Suppressor macrophage treated with lipopolysaccharide for 1 hour (primary cell): ENCODE measurements at places on chromosomes 4 and X.

GRCh38 chr4:66688674-66689073 lies 856.6 kb downstream of the CENPC start:
- DNase-seq: no peak

- no peak for DNase-seq
Measured at GRCh38 chrX:123077631-123078030, 106.4 kb upstream of the GRIA3 start.

- DNase-seq: peak; percentile 75
Measured at GRCh38 chrX:72572248-72573157, at the start of gene HDAC8. TSS of gene HDAC8 (minus strand) at chrX:72572843. CDS start at chrX:72572761, 82 bp downstream.

- DNase-seq: no peak
Measured at GRCh38 chr4:47109379-47109778, 78.0 kb downstream of the GABRB1 start.

DNA sequence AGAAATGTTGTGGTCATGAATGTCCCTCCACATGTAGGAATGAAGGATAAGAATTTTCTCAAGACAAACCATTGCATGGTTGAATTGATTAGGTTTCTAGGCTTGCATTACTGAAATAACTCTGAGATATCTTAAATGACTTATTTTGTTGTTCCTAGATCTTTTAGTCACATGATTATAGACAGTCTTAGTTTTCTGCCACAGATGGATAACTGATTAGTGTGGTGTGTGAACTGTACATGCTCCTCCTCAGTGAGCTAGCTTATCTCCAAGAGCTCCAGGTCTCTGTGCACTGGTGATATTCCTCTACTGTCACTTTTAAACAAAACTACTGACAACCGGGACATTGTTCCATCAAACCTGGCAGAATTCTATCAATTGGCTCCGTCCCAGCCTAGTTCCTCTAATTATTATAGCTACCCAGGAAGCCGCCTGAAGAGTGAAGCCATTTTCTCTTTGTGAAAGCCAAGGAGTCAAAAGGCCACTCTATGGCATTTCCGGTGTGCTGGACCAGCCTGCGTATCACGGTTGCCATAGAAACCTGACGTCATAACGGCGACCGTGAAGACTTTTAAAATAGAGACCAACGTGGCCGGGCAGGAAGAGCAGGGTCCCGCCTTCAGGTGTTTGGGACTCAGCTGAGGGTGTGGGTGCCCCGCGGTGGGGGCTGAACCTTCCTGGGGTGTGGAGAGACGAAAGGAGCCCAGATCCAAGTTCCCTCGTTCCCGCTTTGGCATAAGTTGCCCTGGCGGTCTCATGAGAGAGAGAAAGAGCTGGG lies 28.1 kb downstream of the BEX3 start:
- DNase-seq: peak; percentile 66

DNA sequence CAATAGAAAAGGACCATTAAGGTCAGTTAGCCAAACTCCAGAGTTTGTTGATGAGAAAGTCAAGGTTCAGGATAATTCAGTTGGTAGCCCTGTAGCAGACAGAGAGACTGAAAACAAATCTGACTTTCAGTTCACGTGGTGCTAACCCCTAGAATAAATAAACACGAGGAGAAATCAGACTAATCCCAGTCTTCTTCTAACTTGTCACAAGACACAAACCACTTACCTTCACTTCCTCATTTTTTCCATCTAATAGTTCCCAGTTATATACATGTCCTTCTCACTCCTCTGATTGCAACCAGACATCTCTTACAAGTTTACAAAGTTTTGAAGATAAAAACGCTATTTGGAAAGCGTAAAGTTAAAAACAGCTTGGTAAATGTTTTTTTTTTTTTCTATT lies 7.7 kb downstream of the TLR7 start:
- DNase-seq: peak; percentile 48

- no peak for DNase-seq
Measured at GRCh38 chr4:152000518-152000917, 239.7 kb upstream of the GATB start.

- peak; percentile 56 for DNase-seq
Measured at GRCh38 chr4:123361195-123361861, 35.3 kb upstream of the SPRY1 start.

- DNase-seq: peak; percentile 17
Measured at GRCh38 chr4:119124352-119124751, 11.3 kb upstream of the MYOZ2 start.

- DNase-seq: no peak
Measured at GRCh38 chr4:108473163-108473720, 147.1 kb upstream of the RPL34 start.

DNA sequence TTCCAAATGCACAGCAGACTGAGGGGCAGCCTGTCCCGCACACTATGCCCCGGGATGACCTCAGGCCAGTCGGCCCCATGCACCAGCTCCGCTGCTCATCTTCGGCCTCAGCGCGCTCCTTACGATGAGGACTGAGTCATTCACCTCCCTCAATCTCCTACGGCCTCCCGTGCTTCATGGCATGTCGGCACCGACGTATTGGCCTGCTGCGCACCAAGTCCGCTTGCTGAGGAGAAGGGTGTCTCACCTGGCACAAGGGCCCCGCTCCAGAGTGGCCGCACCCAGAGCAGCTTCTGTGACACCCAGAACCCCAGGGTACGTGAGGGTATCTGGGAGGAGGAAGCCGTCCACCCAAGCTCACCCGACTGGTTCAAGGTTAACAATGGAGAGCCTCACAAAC lies 35.5 kb downstream of the GAK start:
- DNase-seq: no peak

- no peak for DNase-seq
Measured at GRCh38 chr4:151798678-151799416, 38.0 kb upstream of the GATB start.

DNA sequence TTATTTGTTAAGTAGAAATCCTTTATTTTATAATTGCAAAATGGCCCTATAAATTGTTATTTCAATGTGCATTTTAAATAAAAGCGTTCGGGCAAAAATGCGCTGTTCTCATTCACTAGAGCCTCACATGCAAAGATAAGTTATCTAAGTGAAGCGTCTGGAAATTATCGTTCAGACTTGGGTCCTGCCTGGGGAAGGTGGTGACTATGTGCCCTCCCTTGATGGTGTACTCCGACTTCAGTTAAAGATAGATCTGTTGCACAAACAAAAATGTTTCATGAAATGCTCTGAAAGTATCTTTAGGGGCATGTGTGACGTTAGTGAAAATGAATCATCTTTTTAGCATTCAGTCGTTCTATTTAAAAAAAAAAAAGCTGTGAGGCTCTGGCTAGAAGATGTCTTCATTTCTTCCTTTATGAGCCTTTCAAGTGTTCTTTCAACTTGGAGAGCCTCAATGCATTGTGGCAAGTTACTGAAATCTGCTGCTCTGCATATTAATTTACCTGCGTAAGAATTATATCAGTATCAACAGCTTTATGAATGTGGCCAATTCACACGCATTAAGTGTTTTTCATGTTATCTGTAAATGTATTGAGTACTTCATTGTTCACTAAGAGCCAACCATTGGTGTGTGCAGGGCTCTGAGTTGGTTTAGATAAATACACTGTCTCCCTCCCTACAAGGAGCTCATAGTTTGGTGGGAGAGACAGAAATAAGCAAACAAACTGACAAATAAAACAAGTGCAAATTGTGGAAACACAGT lies 83.0 kb downstream of the AFF1 start:
- peak; percentile 71 for DNase-seq

DNA sequence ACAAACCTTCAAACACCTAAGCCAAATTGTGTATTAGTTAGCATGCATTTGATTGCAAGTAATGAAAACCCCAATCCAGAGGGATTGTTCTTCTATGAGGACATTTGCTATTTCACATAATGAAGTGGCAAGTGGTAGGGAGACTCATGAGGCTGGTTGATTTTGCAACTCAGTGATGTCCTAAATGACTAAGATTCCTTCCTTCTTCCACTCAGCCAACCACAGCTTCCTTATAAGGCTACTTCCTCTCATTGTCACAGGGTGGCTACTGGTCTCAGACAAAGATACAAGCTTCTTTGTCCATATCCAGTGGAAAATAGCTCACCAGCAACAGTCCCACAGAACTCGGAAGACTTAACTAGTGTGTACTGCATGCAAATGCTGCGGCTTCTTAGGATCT lies 5.3 kb upstream of the OTC start:
- DNase-seq: peak; percentile 78

DNA sequence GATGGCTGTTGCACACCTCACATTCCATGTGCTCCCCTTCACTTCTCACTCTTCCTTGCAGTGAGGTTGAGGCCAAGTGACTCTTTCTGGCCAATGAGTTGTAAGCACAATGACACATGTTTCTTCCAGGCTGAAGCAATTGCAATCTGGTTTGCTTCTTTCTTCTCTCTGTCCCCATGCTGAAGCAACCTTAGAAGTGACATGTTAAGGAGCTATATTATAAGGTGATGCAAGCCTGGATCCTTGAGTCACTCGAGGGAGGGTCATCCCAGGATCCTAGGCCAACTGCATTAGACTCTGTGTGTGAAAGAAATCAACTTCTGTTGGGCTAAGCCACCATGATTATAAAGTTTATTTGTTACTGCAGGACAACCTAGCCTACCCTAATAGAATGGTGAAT lies 45.5 kb upstream of the HS3ST1 start:
- DNase-seq: peak; percentile 59

DNA sequence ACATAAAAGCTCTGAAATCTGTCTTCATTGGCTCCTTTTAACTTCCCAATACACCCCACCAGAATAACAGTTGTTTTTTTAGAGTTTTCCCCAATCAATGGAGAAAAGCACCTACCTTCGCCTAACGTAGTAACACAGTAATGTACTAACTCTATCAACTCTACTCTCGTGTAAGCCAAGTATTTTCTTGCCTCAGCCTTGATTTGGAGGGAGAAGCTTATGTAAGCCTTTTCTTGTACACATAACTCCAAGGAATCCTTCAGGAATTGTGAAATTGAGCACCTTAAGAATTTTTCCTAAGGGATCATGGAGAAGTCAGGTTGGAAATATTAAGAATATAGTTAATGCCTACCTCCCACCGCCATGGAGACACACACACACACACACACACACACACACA lies 181.2 kb downstream of the RAPGEF2 start:
- DNase-seq: no peak

- DNase-seq: no peak
Measured at GRCh38 chrX:37824491-37825214, 22.7 kb downstream of the DYNLT3 start.

DNA sequence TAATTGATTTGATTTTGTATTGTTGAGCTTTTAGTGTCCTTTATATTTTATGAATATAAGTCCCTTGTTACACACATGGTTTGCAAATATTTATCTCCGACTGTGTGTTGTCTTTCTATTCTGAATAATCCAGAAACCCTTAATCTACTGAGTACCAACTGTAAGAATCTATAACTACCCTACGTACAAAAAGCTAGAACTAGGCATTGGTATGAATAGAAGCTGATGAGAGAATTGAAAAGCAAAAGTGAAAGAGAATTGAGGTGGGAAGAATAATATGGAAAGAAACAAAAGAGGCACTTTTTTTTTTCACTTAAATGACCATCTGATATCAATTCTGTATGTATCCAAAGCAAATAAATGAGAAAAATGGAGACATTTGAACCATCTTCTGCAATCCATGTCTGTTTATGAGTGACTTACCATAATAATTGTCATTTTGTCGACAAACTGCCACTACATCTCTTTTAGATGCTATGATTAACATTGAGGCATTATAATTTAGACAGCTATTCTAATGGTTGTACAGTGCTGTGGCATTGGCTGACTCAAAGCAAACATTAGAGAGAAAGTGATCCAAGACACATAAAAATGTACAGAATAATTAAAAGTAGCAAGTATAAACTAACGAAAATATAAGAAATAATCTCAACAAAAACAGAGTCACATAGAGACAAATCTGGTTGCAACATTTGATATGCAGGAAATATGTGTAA lies 1516.6 kb upstream of the AGA start:
- no peak for DNase-seq

- no peak for DNase-seq
Measured at GRCh38 chr4:2071252-2071911, 12.3 kb downstream of the NAT8L start.
